ENCODE measurements at places on chromosomes 7 and 10.
A peak's percentile ranks its signal among the peaks of the same experiment; 100 is the strongest.

DNA sequence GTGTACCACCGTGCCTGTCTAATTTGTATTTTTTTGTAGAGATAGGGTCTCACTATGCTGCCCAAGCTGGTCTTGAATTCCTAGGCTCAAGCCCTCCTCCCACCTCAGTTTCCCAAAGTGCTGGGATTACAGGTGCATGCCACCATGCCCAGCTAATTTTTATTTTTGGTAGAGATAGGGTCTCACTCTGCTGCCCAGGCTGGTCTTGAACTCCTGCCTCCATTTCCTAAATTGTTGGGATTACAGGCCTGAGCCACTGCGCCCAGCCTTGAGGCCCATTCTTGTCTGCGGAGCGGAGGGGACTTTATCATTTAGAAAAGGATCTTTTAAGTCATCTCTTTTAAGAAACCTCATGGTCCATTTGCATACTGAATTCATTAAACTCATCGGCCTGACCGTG is 221.4 kb upstream of the SH2B2 start:
- DNase-seq = no peak
- H3K27me3 ChIP-seq = no peaks in the 10 kb centered on the region
- no peak overlapping the region for H3K27ac ChIP-seq

DNA sequence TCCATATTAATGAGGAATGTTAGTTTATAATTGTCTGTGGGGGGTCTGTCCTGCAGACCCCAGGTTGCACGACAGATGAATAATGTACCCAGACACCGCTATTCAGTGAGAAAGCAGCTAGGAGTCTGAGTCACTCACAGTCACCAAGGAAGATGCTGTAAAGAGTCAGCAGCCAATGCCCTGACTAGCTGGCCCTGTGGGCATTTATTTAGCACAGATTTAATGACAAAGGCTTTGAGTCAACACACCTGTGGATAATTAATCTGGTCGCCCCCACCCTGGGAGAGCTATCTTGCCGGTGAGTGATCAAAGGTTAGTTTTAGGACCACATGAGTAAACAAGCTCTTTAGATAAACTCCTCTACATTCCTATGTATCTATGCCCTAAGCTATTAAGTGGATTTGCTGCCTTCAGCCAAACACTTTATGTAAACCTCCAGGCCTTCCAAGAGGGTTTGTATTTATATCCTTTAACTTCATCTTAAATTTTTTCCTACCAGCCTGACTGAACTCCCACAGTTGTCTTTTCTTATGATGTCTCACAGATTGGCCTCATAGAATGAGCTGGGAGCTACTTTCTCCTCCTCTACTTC is 180.0 kb upstream of the ADCY1 start:
- DNase-seq = no peak
- peaks cover 1% of the 10 kb centered on the region for H3K4me1 ChIP-seq
- no peak overlapping the region for H3K4me3 ChIP-seq
- no peaks in the 10 kb centered on the region for H3K36me3 ChIP-seq
- no peaks in the 10 kb centered on the region for H3K27me3 ChIP-seq

- peaks cover 12% of the 10 kb centered on the region for H3K4me1 ChIP-seq
- DNase-seq = no peak
- H3K4me3 ChIP-seq = no peak overlapping the region
- peaks cover 3% of the 10 kb centered on the region for H3K36me3 ChIP-seq
- H3K27ac ChIP-seq = no peak overlapping the region
Observed at GRCh38 chr7:130929896-130930659, 196.1 kb upstream of the KLF14 start.

DNA sequence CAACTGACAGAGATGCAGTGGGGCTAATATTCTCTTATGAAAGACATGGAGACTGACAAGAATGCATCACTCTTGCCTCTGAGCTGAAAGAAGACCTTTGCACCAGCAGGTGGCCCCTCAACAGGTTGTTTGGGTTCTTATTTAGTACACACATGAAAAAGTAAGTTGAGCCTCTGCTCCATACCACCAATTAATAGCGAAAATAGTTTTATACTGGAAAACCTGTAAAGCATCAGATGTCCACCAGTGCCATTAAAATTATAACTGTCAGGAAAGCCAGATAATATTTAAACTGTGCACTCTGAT is 26.3 kb upstream of the FAM13C start:
- H3K27me3 ChIP-seq = no peaks in the 10 kb centered on the region

DNA sequence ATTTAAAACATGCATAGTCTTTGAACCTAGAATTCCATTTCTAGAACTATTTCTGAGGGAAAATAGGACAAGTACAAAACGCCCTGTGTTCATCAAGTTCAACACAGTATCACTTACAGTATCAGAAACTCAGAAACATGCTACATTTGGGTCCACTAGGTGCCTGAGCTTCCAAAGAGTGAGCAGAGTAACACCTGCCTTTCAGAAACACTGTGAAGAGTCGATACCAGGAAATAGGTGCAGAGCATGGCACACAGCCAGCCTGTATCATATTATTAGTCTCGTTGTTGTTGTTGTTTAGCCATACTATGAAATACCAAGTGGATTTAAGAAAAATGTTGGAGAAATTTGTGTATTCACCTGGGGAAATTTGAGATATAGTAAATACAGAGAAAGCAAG is 392.1 kb upstream of the MGMT start:
- no peak overlapping the region for H3K27ac ChIP-seq
- no peaks in the 10 kb centered on the region for H3K36me3 ChIP-seq
- H3K4me1 ChIP-seq = no peaks in the 10 kb centered on the region
- DNase-seq = no peak

DNA sequence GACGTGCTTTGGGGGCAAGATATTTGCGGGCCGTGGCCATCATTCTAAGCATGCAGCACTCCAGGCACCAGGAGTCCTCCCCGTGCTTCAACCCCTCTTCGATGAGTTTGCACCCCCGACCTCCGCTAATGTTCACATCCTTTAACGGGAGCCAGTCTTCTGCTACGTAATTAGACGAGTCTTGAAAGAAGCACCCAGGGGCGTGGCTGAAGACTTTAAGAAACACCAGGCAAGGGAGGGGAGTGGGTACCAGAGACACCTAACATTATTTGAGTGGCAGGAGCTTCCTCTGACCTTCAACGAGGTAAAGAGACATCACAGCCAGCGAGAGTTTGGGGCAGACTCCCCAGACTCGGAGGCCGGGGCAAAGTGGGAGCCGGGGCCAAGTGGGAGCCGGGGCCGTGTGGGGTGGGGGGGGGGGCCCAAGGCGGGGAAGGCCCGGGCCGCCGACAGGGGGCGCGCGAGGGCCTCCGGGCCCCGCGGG is 31.1 kb upstream of the TOMM7 start:
- H3K36me3 ChIP-seq = peaks cover 19% of the 10 kb centered on the region
- no peaks in the 10 kb centered on the region for H3K27me3 ChIP-seq
- H3K4me1 ChIP-seq = peaks cover 5% of the 10 kb centered on the region
- H3K27ac ChIP-seq = no peak overlapping the region

- no peaks in the 10 kb centered on the region for H3K4me1 ChIP-seq
- H3K27me3 ChIP-seq = no peaks in the 10 kb centered on the region
- no peak for DNase-seq
- H3K4me3 ChIP-seq = no peak overlapping the region
- no peaks in the 10 kb centered on the region for H3K36me3 ChIP-seq
- H3K27ac ChIP-seq = no peak overlapping the region
Observed at GRCh38 chr7:85324145-85324799, 137.4 kb upstream of the SEMA3D start.

DNA sequence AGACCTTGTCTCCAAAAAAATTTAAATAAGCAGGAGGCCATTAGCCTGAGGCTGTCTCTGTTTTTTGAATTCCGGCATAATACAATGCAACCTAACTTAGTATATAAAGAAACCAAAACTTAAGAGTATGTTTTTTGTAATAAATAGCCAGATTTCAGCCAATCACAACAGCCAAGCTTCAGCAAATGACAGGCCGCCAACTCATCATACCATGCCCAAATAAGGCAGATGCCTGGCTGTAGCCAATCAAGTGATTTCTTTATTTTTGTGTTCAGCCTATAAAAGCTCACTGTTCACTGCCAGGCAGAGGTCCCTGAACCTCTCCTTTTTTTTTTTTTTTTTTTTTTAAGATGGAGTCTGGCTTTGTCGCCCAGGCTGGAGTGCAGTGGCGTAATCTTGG is 12.7 kb upstream of the PURB start:
- H3K4me3 ChIP-seq = no peak overlapping the region
- no peak for DNase-seq
- no peaks in the 10 kb centered on the region for H3K4me1 ChIP-seq
- no peaks in the 10 kb centered on the region for H3K36me3 ChIP-seq
- H3K27ac ChIP-seq = no peak overlapping the region
- no peaks in the 10 kb centered on the region for H3K27me3 ChIP-seq

DNA sequence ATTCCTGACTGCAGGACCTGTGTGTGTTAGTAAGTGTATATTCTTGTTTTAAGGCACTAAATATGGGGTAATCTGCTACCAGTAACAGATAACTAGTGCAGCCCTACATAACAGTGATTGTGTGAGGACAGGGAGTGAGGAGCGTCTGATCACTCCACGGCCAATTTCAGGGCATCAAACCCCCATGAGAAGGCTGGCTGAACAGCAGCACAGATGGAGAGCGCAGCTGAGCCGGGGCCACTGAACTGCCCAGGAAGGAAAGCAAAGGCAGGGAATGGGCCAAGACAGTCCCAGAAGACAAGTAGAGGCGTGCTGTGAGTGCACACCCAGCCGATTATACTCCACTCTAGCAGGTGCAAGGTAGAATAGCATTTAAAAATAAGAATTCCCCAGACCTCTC is 157.1 kb upstream of the CHST15 start:
- H3K4me3 ChIP-seq = no peak overlapping the region
- DNase-seq = no peak
- no peaks in the 10 kb centered on the region for H3K27me3 ChIP-seq
- peaks cover 1% of the 10 kb centered on the region for H3K4me1 ChIP-seq
- H3K27ac ChIP-seq = no peak overlapping the region
- no peaks in the 10 kb centered on the region for H3K36me3 ChIP-seq

GRCh38 chr10:10872035-10872673 is 145.5 kb upstream of the CELF2 start:
- H3K27me3 ChIP-seq = no peaks in the 10 kb centered on the region
- DNase-seq = peak; percentile 96
- H3K27ac ChIP-seq = peak overlapping the region; percentile 92
- H3K4me1 ChIP-seq = peaks cover 10% of the 10 kb centered on the region

All from mesenchymal stem cell (in vitro differentiated cells and primary cell).